ENCODE measurements at places on chromosomes 5 and 9. TPM values are rescaled to one million over a fixed set of nuclear protein-coding genes. Genes with fewer than 3 reads are reported as not detected.

DNA sequence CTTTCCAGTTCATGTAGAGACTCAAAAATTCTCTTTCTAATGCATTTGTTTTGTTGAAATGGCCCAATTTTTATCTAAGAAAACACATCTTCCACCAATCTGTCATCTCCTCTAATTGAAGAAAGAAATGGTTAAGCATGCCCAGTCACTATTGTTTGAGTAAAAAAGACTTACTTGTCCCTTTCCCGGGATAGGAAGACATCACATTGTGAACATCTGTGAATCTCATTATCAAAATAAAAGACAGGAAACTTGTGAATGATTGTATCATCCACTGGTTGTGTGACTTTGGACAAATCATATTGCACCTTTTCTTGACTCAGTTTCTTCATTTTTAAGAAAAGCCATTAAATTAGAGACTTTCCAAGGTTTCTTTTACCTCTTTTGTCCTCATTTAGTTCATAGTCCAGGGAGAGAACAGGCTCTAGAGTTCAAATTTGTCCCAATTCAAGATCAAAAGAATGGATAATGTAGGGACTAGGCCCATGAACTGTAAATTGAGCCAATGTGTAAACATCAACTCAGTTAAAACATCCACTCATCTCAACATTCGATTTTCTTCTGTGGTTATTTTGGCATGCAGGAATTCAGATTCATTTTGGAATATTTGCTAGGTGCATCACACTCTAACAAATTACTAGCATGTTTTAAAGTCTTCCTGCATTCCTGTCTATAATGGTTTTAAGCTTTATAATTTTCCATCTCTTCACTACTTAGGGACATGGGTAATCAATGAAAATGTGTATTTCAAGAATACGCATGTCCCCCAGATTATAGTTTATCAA, 838.0 kb upstream of the WWC1 start:
- no peak for DNase-seq

GRCh38 chr9:2765250-2765880, 48.1 kb downstream of the KCNV2 start:
- no peak for DNase-seq

DNA sequence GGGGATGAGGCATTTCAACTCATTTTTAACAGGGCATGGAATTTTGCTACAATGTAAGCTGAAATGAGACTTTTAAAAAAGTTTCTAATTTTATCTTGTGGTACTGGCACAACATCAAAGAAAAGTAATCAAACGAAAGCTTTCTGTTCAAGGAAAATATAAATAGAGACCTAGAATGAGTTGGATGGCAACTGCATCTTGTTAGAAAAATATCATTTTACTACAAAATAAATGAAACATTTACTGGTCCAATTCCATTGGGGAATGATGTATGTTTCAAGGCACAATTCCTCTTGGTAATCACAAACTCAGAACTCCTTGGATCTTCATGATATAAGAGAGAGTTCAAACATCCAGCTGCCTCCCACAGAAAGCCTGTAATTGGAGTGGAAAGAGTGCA, 102.8 kb downstream of the HMHB1 start:
- no peak for DNase-seq

DNA sequence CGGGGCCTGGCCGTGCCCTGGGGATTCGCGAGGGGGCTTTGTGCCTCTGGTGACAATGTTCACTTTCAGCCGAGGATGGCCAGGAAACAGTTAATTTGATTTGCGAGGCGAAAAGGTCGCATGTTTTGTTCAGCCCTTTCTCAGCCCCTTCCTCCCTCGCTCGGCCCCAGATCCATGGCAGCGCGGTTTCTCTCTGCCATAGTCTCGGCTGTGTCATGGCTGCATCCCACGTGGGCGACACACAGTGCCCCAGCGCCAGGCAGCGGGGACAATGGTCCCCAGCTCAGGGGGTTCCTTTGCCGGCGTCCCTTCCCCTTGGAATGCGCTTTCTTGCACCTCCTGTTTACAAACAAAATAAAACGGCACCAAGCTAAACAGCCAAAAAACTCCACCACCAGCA, 370.3 kb upstream of the IRX2 start:
- no peak for DNase-seq

Gene NAIP
- total RNA-seq = 7.9 TPM

Gene KCTD16
- 0.66 TPM for total RNA-seq

All from right cardiac atrium (tissue), 5 donors.